ENCODE measurements at places on chromosomes 2 and 18.

- no peak for DNase-seq
Observed at GRCh38 chr2:126932966-126933710, 34.4 kb downstream of the TEX51 start.

DNA sequence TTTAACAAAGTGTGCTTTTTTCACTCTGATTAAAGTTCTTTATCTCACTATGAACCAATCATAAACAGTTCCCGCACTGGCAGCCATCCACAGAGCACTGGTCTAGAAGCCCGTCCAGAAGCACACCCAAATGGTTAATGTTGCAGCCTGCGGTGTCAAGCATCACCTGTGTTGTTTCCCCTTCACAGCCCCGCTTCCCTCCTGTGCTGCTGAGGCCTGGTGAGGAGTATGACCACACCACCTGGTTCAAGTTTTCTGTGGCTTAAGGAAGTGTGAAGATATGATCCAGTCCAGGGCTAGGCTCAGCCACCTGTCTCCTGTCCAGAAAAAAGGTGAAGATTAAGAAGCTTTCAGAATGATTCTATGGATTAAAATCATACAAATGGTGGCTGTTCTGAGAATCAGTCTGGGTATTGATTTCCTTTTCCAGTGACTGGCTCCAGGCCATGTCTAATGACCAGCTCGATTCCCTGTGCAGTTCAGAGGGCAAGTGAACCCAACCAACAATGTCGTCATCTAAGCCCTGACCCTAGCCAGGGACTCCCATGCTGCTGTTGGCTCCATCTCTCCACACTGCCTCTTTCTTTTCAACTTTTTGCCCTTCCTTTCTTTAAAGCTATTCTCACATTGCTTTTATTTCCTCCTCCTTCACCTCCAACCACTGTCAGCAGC lies 17.7 kb downstream of the SRSF7 start:
- no peak for DNase-seq

- DNase-seq, result no peak
Observed at GRCh38 chr18:36378205-36378604, 80.7 kb downstream of the FHOD3 start.

- no peak for DNase-seq
Observed at GRCh38 chr2:173713904-173714555, 251.1 kb downstream of the SP3 start.

GRCh38 chr2:208265371-208265800 lies 669 bp upstream of the PIKFYVE start:
- no peak for DNase-seq

DNA sequence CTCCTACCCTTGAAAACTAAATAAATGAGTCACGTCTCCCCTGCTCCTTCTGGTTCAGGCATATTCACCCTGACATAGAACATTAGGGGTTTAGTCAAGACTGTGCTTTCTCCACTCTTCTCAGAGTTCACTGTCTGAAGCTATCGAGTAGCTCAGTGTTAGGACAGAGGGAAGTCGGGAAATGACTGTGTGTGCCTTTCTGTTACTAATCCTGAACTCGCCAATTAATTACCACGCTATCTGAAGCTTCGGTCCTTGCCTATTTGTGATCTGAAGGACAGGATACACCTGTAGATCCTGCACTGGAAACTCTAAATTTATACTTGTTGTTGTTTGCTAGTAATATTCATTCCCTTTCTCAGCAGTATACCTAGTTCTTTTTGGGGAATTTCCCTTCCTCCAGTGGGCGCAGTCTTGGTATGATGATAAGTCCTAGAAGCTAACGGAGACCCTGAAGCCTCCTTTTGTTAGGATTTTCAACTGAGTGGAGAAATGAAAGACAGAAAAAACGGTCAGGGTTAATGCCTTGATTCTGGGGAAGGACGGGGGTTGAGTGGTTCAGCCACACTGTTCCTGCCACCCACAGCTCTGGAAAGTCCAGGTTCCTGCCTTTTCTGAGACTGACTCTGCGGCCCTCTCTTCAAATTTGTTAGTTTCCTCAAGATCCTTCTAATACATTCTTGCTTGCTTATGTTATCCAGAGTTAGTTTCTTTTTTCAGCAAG lies 218.0 kb downstream of the DLGAP1 start:
- DNase-seq, result no peak

GRCh38 chr18:23244401-23244800 lies 109.1 kb downstream of the CABLES1 start:
- no peak for DNase-seq

- DNase-seq, result no peak
Observed at GRCh38 chr2:21500401-21500945, 376.7 kb downstream of the TDRD15 start.

DNA sequence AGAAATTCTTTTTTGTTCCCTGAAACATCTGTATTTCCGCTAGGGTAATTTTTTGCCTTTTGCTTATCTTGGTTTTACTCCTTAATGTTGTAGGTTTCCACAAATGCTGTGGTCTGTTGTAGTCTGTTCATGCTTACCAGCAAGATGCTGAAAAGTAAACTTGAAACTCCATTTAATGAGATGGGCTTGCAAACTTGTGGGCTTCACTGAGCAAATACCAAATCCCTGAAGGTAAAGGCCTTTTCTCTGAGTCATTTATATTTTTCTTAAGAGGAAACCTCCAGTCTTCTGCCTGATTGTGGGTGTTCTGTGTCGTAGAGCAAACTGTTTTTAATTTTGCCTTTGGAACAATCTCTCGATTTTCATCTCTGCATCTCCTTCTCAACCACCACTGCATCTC lies 9.3 kb downstream of the SP140 start:
- no peak for DNase-seq

GRCh38 chr18:62763101-62763521 lies 47.8 kb downstream of the PHLPP1 start:
- no peak for DNase-seq

DNA sequence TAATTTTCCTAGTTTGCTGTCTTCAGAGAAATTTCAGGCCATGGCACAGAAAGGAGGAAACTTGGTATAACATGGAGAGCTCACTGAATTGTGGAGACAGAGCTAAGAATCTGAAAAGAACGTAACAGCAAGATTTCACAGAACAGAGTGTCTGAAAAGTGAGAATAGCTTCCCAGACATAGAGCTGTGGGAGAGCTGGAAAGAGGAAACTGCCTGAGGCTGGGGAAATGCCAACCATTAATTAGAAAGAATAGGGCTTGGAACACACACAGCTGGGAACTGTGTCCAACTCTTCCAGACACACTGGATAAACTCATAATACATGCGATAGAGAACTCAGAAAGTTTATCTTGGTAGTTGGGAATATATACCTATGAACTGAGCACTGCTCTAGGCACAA lies 51.6 kb upstream of the KYNU start:
- DNase-seq, result no peak

DNA sequence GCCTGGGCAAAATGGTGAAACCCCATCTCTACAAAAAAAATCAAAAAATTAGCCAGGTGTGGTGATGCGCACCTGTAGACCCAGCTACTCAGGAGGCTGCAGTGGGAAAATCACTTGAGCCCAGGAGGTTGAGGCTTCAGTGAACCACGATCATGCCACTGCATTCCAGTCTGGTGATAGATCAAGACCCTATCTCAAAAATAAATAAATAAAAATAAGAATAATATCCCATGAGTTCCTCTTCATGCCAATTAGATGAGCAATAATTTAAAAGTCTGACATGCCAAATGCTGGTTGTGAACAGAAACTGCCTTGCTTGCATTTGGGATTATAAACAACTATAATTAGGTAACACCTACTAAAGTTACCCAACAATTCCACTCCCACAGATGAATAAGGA lies 22.1 kb upstream of the ANKRD44 start:
- no peak for DNase-seq

DNA sequence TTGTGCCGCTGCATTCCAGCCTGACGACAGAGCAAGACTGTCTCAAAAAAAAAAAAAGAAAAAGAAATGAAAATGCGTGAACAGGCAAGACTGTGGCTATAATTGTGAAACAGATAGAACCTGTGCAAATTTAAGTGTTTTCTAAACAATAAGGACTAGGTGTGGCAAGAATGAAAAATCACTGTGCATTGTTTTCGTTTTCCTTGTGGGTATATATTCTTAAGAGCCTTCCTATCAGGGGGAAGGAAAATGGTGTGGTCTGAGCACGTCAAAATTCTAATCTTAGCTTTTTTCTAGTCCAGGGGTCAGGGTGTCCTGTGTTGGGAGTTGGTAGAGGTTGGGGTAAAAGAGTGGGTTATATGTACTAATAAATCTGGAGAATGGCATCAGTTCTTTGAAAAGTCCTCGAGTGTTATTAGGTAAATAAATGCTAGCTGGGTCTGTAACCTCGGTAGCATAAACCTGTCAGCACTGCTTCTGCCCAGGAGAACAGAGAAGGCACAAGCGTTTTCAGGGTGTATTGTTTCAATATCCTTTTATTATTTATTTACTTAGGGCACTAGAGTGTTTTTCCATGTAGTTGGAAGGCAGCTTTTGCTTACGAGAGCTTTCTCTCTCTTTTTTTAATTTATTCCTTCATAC lies 11.6 kb downstream of the ATP6V1C2 start:
- no peak for DNase-seq

GRCh38 chr18:3892152-3892551 lies 442.2 kb downstream of the TGIF1 start:
- DNase-seq, result no peak

DNA sequence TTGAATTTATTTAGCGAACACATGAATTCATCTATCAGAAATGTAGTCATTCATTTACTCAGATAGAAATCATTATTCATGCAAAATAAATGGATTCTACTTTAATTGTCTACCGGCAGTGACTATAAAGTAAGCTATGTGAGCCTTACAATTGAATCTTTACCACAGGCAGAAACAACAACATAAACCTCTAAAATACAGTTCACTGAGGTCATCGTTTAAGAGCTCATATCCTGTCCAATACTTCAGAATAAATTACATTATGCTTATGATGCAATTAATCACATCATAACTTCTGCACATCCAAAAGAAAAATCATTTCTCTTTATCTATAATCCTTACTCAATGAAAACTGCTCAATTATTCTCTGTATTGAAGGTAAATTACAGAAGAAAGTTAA lies 244.7 kb downstream of the HNMT start:
- DNase-seq, result no peak

GRCh38 chr18:21820033-21820810 lies 79.6 kb downstream of the MIB1 start:
- no peak for DNase-seq

- no peak for DNase-seq
Observed at GRCh38 chr2:69559442-69560146, 83.9 kb downstream of the AAK1 start.

- no peak for DNase-seq
Observed at GRCh38 chr2:108554528-108554927, 20.3 kb downstream of the LIMS1 start.

DNA sequence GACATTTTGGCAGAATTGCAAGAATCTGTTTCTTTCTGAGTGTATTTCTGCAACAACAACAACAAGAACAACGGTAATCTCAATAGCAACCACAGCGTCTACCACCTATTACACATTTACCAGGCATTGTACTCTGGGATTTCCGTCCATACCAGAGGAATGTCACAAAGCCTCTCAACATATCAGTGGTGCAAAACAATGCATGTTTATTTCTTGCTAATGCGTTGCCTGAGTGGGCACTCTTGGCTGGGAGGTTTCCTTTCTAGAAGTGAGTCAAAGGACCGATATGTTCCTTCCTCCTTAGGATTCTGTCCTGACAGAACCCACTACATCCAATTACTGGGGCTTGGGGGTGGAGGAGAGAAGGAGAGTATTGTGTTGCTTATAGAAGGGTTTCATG lies 585.6 kb downstream of the TSN start:
- no peak for DNase-seq

GRCh38 chr18:62499263-62499650 lies 23.6 kb upstream of the ZCCHC2 start:
- no peak for DNase-seq

- no peak for DNase-seq
Observed at GRCh38 chr2:215969131-215969841, 44.1 kb downstream of the MREG start.

GRCh38 chr2:115460008-115460407 lies 1017.6 kb downstream of the DPP10 start:
- no peak for DNase-seq

DNA sequence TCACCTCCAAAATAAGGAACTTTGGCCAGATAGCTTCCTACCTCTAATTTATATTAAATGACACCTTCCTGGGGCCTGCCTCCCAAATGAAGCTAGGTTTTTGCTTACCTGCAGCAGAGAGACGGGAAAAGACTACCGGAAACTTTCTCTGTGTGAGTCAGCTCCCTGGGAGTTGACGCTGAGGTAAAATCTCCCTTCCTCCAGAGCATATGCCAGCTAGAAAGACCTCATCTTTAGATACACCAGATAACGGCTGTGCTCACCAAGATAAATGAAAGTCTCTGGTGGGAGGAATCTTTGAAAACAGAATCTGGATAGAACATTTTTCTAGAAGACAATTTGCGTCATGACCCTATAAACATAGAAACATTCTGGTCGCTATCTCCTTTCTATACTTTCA lies 99.7 kb upstream of the RFX8 start:
- DNase-seq, result no peak

- DNase-seq, result no peak
Observed at GRCh38 chr2:168767258-168767657, 35.2 kb upstream of the NOSTRIN start.

DNA sequence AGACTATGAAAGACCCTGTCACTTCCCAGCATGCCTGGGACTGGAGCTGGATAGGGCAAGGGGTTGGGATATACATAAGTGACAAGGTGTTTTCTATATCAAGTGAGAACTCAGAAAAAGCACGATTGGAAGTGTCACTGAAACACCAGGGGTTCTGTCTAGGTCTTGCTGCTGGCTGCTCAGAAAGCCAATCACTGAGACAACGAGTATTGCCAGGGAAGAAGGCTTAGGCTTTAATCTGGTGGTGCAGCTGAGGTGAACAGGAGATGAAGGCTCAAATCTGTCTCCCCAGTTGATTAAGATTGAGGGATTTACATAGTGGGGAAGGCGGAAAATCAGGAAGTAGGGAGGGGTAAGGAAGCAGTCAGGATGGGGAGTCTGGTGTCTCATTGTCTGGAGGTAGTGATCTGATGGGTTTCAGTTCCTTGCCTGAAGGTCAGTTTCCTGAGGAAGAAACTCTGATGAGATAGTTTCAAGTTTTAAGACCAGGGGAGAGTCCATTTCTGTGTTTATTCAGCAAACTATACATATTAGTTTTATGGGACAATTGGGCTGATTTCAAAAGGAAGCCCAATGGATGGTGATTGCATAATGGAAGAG lies 3.5 kb upstream of the C2orf74 start:
- DNase-seq, result no peak

DNA sequence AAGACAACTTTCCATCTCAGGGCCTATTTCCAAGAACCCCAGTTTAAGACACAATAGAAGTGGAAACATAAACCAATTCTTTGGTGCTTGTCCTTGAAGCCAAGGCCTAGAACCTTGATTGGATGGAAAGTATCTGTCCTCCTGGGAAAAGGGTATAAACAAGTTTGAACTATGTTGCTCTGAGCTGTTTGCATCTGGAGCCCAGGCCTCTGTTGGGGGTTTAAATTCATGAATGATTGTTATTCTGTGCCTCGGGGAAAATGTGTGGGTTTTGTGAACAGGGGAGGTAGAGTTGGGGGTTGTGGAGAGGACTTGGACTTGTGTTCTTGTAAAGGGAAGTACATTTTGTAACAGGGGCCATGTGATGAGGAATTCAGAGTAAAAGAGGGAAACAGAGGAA lies 406.1 kb downstream of the SLC4A3 start:
- no peak for DNase-seq
